ENCODE measurements at places on chromosomes 16 and 17. TPM values are rescaled to one million over a fixed set of nuclear protein-coding genes. Genes with fewer than 3 reads are reported as not detected.
A peak's percentile ranks its signal among the peaks of the same experiment; 100 is the strongest.

EMP2 gene
- 828 TPM for total RNA-seq

- peak; percentile 58 for DNase-seq
- no peak overlapping the region for H3K4me3 ChIP-seq
- H3K36me3 ChIP-seq: no peaks in the 10 kb centered on the region
- peak overlapping the region; percentile 66 for H3K27ac ChIP-seq
These were observed 4.4 kb upstream of the PVALEF start for GRCh38 chr17:81160747-81161453.

DNA sequence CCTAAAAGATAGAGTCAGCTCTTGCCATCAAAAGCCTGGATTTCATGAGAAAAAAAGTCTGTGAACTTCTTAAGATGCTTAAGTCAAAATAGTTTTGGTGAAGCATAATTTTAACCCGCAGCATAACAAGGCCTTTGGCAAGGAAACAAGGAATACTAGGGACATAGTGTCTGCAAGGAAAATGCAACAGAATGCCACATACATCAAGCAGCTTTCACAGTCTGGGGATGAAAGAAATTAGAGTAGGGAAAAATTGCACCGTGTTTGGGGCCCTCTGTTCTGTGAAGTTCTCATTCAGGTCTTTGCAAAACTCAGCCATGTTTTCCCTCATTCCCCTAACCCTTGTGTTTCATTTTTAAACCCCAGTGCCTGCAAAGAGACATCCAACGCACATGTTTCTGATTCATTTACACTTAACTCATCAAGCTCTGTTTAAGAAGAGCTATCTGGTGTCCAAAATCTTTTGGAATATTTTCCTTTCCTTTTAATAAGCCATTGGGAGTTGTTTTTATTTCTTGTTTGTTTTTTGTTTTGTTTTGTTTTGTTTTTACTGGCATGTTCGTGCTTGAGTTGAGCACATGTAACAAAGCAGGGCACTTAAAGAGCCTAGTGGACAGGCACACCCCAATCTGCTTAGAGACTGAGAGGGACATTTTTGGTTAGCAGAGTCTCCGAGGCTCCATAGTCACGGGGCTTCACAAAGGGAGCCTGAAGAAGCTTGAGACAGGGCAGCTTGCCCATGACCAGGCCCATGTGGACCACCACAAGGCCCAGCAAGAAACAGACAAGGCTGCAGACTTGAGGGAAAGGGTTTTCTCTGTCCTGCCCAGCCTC is 116.5 kb downstream of the ANKFN1 start:
- no peak for DNase-seq
- no peaks in the 10 kb centered on the region for H3K4me1 ChIP-seq
- H3K36me3 ChIP-seq: no peaks in the 10 kb centered on the region
- no peaks in the 10 kb centered on the region for H3K27me3 ChIP-seq
- no peak overlapping the region for H3K27ac ChIP-seq

GRCh38 chr16:57837305-57838125 is 35.2 kb upstream of the KIFC3 start:
- no peaks in the 10 kb centered on the region for H3K4me1 ChIP-seq
- H3K4me3 ChIP-seq: no peak overlapping the region
- no peaks in the 10 kb centered on the region for H3K27me3 ChIP-seq
- H3K36me3 ChIP-seq: no peaks in the 10 kb centered on the region
- H3K27ac ChIP-seq: no peak overlapping the region

DNA sequence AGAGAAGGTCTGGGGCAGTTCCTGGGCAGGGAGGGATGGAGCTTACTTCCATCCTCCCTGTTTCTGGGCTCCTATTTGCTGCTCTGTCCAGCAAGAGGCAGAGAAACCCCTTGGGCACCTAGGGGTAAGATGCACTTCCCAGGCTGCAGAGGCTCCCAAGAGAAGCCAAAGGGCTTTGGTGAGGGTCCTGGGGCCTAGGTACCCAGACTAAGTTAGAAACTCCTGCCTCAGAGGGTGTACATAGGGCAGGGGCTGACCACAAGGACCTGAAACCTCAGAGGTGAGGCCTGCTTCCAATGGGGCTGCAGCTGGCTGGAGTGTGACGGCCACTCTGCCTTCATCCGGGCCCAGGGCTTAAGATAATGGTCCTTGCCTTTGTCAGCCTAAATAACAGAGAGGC is 1.6 kb upstream of the ARMC7 start:
- no peak overlapping the region for H3K4me3 ChIP-seq
- no peaks in the 10 kb centered on the region for H3K27me3 ChIP-seq
- H3K4me1 ChIP-seq: peaks cover 36% of the 10 kb centered on the region
- peaks cover 2% of the 10 kb centered on the region for H3K36me3 ChIP-seq

Data from upper lobe of left lung (tissue), 6 donors.